ENCODE measurements at places on chromosomes 2 and 18.

DNA sequence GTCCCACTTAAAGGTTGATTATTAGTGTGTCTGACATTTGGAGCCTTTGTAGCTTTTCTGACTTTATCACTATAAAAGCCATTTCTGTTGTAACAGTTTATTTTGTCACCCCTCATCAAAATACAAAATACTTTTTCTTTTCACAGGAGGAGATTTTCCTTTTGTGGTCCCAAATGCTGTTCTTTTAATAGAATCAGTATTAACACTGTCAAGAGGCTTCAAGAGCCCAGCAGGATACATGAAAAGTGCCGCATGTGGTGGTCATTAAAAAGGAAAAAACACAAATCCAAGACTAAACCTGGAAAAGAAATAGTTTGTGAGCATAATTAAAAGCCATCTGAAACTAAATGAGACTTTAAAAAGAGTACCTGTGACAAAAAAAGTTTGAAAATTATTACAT is 515.7 kb downstream of the DCDC2C start:
- DNase-seq: no peak

DNA sequence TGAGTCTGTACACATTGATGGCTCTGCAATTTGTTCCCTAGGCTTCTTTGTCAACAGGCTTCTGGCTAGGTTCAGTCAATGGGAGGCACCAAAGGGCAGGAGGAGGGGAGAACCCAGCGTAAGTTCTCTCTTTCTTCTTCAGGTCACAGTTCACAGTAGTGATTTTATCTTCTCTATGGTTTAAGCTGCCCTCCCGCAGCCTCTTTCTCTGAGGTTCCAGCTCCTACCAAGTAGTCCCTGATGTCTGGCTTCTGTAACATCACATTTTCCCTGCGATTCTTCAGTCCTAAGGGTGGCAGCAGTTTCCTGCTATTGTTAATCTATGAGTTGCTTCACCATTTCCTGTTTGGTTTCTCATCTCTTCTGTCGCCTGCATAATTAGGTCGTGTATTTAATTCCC is 107.4 kb downstream of the CPO start:
- no peak for DNase-seq

GRCh38 chr2:236856848-236857235 is 228.8 kb upstream of the COPS8 start:
- no peak for DNase-seq

DNA sequence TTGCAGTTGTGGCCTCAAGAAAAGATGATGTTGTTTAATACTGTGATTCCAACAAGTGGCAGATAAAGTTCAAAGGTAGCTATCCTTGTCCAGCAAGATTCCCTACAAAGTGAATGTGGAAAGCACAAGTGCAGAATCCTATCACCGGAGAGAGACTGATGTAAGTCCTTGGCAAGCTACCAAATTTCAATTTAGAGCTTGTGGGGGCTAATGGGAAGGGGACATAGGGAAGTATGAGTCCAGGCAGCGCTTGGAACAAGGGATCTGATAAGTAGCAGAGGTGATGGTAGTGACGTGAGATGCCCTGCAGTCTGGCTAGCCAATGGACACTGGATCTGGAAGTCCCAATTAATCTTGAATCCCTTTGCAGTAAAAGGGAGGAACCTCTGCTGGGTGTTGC is 165.2 kb upstream of the DTNA start:
- no peak for DNase-seq

- peak; percentile 58 for DNase-seq
Observed at GRCh38 chr2:226030788-226031646, 631.5 kb downstream of the NYAP2 start.

- no peak for DNase-seq
Observed at GRCh38 chr18:27546991-27547390, 361.9 kb upstream of the CHST9 start.

DNA sequence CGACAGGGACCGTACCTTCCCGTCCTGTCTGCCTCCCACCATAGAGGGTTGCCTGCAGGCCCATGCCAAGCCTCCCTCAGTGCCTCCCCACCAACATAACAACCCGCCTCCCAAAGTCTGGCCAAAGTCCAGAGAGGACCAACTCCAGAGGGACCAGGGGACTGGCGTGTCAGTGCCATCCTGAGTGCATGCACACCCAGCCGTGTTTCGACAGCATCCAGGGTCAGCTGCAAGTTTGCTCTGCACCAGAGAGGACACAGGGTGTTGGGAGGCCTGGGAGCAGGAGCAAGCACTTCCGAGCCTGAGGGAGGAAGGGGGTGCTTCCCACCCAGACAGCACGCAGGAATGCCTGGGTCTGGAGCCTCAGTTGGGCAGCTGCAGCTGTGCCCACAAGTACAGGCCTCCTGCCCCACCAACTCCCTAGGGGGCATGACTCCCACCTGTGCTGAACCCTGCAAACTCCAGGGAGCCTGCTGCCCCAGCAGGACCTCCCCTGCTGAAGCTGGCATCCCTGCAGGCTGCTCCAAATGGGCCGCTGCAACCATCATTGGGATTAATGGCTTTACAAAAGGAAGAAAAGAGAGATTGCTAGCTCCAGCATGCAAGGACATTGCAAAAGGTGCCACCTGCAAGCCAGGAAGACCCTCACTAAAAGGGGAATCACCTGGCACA is 618.1 kb upstream of the FSHR start:
- DNase-seq: no peak

- DNase-seq: peak; percentile 22
Observed at GRCh38 chr2:142140434-142140845, 9.6 kb upstream of the LRP1B start.

DNA sequence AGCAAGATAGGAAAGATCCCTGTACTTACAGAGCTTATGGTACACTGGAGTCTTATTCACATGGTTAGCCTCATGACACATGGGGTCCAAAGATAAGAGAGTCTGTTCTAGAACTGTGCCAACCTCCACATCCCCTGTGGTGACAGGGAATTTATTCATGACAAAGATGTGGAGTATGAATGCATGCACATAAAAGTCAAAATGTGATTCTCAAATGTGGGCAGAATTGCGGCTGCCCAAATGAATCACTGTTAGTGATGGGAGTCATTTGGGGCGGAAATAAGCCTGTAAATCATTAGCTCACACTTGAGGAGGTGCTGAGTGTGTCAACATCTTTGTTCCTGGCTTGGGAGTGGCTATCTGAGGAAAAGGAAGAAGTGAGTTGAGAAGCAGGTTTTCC is 560.6 kb downstream of the SLC4A3 start:
- peak; percentile 84 for DNase-seq

DNA sequence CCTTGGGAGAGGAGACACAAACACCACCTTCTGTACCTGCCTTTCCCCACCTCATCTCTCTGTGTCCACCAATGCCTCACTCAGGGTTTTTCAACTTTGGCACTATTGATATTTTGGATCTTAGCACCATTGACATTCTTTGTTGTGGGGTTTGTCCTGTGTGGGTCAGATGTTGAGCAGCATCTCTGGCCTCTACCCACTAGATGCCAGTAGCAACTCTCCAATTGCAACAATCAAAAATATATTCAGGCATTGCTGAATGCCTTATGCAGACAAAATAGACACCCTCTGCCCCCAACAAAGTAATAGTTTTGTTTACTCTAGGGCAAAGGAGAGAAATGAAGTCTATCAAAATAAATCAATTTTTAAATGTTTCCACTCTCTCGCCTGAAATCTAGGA is 1384.3 kb upstream of the NXPH2 start:
- no peak for DNase-seq

GRCh38 chr2:38806015-38806732 is 28.2 kb downstream of the GEMIN6 start:
- DNase-seq: no peak

DNA sequence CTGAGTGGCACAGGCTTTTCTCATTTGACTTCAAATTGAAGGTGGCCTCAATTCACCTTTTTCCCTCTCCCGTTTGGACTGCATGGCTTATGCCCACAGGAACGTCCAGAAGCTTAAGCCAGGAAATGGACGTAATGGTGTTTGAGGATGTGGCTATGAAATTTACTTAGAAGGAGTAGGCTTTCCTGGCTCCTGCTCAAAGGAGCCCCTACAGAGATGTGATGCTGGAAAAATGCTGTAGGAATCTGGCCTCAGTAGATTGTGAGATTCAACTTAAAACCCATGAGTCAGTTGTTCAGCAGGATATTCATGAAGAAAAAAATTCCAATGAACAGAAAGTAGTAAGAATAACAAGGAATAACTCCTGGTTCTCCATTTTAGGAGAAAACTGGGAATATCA is 129.0 kb downstream of the ICOS start:
- no peak for DNase-seq

DNA sequence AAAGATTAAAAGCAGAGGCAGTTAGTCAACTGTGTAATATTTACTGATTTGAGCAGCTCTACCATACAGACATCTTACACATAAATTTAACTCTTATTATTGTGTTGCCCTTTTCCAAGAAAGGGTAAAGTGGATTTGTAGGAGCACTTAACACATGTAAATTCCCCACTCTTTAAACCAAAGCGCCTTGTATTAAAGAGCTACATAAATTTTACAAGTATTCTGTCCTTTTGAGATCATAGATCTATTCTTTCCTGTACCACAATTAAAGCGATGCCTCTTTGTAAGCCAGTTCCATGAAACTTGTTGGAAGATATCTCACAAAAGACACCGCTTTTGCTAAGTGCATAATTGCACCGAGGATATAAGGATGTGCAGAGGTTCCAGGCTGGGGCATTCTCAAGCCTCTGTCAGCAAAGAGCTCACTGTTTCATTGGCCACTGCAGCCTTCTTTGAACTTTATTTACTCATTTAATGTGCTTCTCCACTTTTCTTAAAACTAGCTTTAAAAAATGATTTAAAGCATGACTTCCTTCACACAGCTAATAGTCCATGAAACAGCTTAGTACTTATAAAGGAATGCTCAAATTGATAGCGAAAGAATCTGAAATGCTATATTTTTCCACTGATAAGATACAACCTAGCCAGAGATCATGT is 520.0 kb upstream of the TCF4 start:
- DNase-seq: no peak

GRCh38 chr2:133835821-133836619 is 267.8 kb upstream of the NCKAP5 start:
- no peak for DNase-seq

- DNase-seq: no peak
Observed at GRCh38 chr2:70069049-70069448, 18.2 kb upstream of the PCBP1 start.

DNA sequence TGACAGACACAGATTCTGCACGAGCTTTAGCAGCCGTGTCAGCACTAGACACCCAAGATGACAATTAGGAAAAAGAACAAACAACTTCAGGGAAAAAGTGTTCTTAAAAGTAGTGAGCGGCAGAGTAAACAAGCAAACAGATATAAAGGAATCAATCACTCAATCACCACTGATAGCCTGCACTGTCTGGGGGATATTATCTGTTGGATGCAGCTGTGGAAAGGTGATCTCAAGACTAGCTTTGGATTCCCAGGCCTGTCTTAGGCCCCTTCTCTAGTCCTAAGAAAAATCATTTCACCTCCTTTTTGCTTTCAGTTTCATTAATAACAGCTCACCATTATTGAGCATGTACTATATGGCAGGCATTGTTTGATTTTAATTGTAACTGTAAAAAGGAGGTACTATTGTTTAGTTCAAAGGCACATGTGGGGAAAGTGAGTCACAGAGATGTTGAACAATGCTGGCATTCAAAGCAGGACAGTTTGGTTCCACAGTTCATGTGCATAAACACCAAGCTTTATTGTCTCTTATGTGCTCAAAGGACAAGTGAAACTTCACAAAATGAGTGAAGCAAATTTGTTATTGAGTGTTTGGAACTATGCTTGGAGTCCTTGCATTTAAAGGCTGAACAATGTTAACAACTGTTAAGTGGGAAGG is 147.3 kb upstream of the TCF4 start:
- no peak for DNase-seq

DNA sequence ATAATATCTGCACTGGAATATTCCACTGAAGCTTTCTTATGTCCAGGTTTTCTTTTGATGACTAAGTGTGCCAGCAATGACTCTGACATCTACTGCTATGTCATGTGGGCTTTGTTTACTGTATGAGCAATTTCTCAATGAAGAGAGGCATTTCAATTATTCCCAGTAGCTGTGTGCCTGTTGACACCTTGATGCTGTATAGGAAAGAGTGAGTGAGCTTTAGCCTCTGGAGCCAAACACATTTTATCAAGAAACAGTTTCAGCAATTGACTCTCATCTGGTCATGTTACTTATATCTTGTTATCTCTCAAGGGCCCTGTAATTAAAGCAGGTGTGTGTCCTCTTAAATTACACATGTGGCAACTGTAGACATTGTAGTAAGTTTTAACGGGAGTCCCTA is 493.2 kb upstream of the FANCL start:
- DNase-seq: peak; percentile 60

DNA sequence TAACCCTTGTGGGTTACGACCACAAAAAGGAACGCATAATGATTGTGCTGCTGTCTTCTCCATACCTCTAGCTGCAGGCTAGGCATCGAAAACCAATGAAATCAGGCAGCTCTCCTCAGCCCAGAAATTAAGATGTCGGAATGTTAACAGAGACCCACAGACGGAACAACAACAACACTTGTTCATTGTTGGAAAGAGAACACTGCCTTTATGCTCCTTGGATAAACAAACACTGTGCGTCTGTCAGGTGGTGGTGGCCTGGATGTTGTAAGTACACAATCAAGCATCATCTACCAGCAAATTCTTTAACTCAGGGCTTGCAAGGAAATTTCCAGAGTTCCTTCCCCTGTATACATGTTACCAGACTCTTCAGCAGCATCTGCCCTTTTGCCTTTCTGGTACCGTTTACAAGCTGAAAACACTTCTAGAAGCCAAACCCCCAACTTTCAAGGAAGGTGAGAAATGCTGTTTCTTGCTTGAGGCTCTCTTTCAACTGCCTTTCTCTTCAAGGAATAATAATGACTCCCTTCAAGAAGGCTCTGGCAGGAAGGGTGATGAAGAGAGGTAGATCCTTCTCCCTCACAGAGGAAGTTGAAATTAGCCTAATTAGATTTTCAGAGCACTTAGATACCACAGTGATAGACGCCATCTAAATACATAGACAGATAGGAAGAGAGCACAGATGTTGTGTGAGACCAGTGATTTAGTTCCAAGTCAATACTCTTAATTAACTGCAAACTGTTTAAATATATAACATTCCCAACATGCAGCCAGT is 332.7 kb downstream of the ZNF521 start:
- DNase-seq: no peak

DNA sequence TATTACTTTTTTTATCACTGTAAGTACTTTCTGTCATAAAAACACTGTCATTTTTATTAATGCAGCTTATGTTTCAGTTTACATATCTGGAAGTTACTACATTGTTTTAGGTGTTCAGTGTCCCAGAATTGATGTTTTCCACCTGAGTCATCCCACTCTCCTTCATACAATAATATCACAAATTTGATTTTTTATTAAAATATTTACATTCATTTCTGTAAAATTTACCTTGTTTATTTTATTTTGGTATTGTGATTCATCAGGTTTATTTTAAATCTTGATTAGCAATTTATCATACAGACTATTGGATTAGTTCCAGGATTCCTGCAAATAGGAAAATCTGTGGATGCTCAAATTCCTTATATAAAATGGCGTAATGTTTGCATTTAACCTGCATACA is 1662.9 kb downstream of the SUCLG1 start:
- no peak for DNase-seq

- DNase-seq: no peak
Observed at GRCh38 chr2:202006301-202006700, 27.4 kb upstream of the FZD7 start.

All from Caki2 (cell line).